ENCODE measurements at places on chromosomes 6 and 20.
A peak's percentile ranks its signal among the peaks of the same experiment; 100 is the strongest.

DNA sequence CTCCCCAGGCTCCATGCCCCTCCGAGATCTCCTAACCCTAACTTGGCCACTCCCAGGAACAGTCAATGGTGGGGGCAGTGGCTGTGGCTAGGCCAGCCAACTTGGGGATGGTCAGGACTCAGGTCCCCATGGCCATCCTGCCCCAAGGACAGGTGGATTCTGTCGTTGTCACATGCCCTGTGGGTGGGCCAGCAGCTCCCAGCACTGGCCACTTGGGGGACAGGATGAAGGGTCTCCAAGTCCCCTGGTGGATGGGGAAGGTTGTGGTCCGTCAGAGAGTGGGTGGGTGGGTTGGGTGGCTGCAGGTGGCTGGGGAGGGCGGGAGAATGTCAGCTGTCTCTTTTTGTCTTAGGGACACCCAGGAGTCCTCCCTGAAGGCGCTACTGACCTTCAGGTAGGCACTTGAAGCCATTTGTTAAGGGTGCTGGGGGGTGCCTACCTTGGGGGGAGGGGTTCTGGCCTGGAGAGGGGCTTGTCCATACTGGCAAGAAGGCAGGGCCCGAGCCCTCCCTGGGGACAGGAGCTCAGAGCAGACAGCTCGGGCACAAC lies 5.5 kb downstream of the COL9A3 start:
- DNase-seq = no peak

DNA sequence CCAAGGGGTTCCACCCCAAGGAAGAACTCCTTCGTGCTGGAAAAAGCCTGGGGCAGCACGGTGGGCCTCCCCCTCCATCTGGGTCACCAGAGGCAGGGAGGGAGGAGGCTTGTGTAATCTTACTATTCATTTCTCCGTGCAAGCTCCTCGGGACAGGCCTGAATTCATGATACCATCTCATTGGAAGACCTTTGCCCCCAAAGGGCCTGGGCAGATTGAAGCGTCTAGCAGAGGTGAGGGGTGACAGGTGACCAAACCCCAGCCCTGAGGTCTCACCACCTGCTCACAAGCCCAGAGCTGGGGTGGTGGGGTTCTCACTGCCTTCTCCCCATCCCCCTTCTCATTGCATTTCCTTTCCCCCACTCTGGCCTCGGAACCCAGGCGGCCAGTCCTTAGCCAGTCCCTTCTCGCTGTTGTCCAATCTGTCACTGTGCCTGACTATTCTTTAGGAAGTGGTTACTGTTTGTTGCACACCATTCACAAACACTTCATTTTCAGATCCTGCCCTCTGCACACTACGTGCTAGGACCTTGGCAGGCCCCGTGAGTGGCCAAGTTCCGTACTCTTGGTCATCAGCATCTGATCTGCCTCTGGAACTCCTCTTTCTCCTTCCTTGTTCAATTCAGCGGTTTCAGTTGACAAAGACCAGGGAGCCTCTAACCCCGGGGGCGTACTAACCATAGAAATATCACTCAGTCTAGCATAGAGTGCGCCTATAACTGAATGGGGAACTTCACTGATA lies 137.1 kb downstream of the LY86 start:
- peak; percentile 95 for DNase-seq

DNA sequence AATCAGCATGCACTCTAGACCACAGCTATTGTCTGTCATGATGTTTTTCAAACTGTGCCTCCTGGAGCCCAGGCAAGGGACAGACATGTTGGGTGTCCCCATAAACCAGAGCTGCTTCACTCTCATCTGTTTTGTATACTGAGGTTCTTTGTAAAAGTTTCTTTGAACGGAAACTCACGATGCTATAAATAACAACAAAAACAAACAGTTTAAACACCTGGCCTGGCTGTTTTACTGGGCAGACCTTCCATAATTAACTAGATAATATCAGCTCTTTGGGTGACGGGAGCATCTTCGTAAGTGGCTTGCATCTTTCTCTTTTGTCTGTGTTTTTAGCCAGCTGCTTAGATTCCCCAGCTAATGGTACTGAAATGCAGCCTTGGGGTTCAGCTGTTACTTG lies 190.3 kb downstream of the ZDHHC14 start:
- no peak for DNase-seq

GRCh38 chr6:43393602-43394001 lies 24.2 kb upstream of the ZNF318 start:
- peak; percentile 27 for DNase-seq

- no peak for DNase-seq
Observed at GRCh38 chr6:19041906-19042305, 654.8 kb downstream of the RNF144B start.

DNA sequence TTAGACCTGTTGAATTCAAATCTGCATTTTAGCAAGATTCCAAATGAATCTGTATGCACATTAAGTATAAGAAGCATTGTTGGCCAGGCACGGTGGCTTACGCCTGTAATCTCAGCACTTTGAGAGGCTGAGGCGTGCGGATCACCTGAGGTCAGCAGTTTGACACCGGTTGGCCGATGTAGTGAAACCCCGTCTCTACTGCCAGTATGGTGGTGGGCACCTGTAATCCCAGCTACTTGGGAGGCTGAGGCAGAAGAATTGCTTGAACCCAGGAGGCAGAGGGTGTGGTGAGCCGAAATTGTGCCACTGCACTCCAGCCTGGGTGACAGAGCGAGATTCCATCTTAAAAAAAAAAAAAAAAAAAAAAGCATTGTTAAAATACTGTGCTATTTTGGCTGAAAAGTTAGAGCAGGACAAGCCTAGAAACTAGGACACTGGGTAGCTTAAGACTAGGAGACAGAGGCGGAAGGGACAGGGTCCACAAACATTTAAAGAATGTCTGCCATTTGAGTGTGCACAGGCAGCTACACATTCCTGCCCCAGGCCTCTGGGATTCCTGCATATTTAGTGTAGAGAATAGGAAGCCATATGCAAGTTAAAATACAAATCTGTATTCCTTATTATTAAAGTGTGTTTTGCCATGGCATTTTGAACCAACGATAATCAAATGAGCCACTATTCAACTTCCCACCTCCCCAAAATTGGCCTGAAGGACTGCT lies 45.1 kb upstream of the EEF1A1 start:
- DNase-seq = no peak

- no peak for DNase-seq
Observed at GRCh38 chr20:59217794-59218280, 54.2 kb downstream of the ZNF831 start.

- no peak for DNase-seq
Observed at GRCh38 chr20:10423735-10424134, 10.3 kb downstream of the MKKS start.

DNA sequence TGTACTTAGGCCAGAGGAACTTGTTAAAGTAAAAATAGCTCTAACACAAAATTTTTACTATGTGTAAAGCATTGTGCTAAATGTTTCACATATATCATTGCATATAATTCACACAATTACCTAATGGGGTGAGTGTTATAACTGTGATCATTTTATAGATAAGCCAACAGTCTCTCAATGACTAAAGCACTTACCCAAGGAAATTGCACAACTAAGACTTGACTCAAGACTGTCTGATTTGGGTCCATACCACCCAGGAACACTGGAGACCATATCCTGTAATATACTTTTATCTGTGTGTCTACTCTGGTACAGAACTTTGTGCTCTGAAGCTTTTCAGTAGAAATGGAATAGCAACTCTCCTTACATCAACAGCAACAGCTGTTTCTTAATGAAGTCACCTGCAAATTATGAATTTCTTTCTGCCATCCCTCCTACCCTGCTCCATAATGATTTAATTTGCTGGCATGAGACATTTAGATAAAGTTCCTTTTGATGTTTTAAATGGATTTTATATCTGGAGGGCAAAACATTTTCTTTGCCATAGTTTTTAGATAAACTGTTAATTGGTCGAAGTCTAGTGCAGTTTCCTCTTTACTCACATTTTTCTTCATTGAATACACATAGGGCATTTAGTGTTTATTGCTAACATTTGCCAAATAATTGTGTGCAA lies 47.5 kb downstream of the TSPYL4 start:
- peak; percentile 15 for DNase-seq

DNA sequence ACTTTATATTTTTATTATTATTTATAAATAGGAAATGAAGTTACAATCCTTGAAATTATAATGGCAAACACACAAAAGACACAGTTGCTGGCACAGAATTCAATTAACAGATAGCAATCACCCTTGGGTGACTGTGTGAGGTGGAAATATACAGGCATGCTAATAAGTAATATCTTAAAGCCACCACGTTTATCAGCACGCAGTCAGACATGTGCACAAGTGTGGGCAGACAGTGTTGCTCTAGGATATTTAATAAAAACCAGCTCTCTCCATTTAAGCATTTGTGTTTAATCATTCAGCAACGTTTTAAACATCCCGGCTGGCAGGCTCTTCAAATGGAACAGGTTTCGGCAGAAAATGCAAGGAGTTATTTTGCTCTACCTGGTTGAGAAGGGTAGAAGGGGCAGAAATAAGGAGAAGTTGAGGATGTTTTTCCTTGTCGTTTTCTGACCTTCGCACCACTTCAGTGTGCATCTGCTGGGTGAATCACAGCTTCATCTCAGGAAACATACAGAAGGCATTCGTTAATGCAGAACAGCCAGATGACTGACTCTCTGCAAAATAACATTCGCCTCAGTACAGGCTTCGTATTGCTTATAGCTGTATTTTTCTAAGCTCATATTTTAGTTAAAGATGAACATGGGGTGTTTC lies 585.1 kb downstream of the QKI start:
- no peak for DNase-seq

GRCh38 chr20:1906361-1907051 lies 11.3 kb downstream of the SIRPA start:
- no peak for DNase-seq

DNA sequence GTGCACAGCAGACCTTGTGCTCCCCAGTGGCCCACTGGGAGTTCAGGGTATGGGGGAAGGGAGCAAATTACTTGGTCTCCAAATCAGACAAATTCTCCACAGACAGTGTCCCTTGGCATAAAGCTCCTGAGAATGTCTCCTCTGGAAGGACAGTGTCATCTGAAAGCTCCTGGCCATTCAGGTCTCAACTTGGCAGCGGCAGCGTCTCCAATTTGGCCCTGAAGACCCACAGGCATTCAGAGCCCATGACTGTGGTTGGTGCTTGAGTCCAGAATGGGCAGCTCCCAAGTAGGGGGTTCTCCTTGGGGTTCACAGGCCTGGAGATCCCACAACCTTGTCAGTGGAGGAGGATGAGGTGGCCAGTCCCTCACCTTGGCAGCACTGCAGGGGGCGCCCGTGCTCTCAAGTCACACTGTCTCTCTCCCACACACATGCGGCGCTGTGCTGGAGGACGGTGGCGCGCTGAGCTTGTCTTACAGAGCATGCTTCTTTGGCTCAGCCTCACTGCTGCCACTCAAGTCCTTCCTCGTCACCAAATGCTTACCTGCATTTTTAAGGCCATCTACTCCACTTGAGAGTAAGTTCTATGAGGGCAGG lies 20.7 kb downstream of the DYNLRB1 start:
- peak; percentile 22 for DNase-seq

DNA sequence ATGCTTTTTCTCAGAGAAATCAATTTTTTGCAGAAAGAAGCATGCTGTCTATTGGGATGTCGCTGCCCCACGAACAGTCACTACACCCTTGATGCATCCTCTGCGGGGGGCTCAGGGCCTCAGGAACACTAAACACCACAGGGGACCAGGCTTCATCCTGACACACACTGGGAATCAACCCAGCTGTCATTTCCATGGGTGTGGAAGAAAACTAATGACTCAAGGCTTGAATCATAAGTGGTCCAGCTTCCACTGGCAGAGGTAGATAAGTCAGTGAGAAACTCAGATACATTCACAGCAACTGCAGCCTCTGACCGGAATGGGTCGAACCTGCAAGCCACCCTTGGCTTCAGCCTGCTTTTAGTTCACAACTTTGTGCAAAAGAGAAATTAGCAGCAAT lies 81.3 kb upstream of the SPTLC3 start:
- DNase-seq = no peak

GRCh38 chr6:90463359-90463758 lies 123.5 kb downstream of the MAP3K7 start:
- no peak for DNase-seq

DNA sequence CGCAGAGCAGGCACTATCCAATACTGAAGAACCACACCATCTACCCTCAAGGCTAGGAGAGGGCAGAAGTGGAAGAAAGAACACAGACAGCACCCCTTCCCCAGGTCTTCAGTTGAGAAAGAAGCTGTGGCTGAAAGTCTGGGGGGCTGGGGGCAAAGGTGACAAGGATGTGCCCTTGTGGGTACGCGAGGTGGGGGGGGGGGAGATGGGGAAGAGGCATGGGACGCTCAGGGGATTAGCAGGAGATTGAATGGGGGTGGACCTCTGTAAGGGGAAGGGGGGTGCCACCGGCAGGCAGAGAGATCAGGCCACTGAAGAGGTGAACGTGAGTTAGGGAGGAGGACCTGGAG lies 1.1 kb downstream of the B4GALT5 start:
- no peak for DNase-seq

- peak; percentile 28 for DNase-seq
Observed at GRCh38 chr6:24064106-24064505, 61.9 kb upstream of the NRSN1 start.

DNA sequence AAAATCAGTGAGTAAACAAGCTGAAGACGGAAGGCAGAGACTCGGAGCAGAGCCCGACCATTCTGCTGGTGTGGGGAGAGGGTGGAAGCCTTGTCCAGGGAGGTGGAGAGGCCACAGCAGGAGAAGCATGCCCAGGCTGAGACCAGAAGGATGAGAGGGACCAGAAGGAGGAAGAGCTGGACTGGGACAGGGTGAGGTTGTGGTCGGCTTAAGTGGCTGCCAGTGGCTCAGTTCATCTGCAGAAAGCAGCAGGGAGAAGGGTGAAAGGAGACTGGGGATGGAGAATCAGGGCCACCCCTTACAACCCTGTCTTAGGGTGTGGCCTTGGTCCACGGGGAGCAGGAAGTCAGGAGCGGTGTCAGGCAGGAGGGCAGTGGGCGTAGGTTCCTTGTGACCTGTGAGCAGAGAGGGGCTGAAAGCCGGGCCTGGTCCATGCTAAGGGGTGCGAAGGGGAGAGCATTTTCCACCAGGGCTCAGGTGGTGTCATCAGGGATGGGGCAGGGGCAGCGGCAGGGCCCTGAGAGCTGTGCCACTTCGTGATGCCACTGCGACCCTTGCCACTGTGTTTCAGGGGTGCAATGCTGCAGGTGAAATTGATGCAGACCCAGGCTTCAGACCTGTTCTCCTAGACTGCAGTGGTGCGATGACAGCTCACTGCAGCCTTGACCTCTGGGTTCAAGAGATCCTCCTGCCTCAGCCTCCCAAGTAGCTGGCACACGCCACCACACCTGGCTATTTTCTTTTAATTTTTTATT lies 81.1 kb downstream of the TTLL2 start:
- DNase-seq = no peak

DNA sequence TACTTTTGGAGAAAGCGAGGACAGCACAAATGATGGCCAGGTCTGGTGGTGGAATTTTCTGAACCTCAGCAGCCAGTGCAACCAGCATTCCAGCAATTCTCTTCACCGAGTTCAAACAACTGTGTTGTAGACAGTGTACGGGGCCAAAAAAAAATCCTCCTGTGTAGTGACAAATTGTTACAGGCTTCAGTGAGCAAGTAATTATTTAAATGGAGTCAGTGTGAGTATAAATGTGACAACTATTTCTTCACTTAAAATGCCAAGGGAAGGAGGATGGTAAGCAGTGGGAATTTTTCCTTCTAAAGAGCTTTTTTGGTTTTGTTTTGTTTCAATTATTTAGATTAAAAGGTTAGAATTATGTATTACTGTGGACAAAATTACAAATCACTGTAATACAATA lies 154.1 kb downstream of the TMEM242 start:
- DNase-seq = no peak

GRCh38 chr20:1790386-1790785 lies 104.8 kb upstream of the SIRPA start:
- DNase-seq = no peak

GRCh38 chr6:81515562-81516453 lies 236.7 kb downstream of the TENT5A start:
- no peak for DNase-seq

- no peak for DNase-seq
Observed at GRCh38 chr6:112690497-112691202, 343.5 kb downstream of the RFPL4B start.

Measured in suppressor macrophage treated with lipopolysaccharide for 4 hours (primary cell).